ENCODE measurements at places on chromosomes 16 and 17. TPM values are rescaled to one million over a fixed set of nuclear protein-coding genes. Genes with fewer than 3 reads are reported as not detected.

The SLC43A2 gene
- total RNA-seq = 1.7 TPM

The GABARAP gene
- total RNA-seq = 146 TPM

The PPP1R27 gene
- total RNA-seq = not detected

GRCh38 chr17:51035431-51035830 is 85.2 kb downstream of the SPAG9 start:
- DNase-seq = no peak
- H3K27ac ChIP-seq = no peak overlapping the region
- peaks cover 24% of the 10 kb centered on the region for H3K36me3 ChIP-seq
- no peaks in the 10 kb centered on the region for H3K27me3 ChIP-seq

DNA sequence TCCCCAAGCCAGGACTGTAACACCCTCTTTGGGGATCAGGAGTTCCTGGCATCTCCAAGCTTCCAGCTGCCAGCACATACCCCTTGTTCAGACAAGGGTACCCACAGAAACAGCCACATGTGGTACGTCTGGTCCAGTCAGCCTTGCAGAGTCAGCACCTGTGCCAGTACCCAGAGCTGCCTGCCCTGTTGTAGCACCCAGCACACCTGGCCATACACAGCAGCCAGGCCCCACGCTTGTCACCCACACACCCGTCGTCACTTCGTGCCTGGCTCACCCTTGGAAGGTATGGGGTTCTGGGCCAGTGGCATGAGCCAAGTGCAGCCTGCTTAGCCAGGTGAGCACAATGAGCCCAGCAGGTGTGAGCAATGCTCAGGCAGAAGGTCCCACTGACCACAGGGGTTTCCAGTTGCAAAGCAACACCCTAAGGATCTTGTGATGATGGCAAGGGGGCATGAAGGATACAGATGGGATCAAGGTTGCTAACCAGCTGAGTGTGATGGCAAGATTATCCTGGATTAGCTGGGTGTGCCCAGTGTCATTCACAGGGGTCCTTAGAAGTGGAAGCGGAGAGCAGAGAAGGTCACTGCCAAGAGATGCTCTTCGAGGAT is 202.3 kb downstream of the CPPED1 start:
- no peak overlapping the region for H3K4me3 ChIP-seq
- no peak overlapping the region for H3K27ac ChIP-seq
- H3K36me3 ChIP-seq = no peaks in the 10 kb centered on the region
- no peak for DNase-seq

DNA sequence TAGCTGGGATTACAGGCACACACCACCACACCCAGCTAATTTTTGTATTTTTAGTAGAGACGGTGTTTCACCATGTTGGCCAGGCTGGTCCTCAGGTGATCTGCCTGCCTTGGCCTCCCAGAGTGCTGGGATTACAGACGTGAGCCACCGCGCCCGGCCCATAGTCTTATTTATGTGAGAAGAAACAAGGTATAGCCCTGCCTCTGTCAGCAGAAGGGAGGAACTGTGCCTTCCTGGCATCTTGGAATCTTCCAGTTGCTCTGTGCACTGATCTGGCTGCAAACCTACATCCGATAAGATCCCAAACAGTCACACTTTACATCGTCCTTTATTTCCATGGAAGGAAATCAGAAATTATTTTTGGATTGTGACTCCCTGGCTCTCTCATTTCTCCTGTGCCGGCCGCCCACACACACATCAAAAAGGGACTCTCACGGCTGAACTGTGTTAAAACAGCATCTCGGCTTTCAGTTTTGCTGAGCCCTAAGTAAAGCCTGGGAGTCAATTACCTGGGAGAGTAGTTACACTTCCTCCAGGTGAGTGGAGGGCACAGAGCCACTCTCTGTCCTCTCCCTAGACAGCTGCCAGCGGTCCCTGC is 23.3 kb downstream of the WIPI1 start:
- no peak for DNase-seq
- no peaks in the 10 kb centered on the region for H3K27me3 ChIP-seq
- peaks cover 45% of the 10 kb centered on the region for H3K4me1 ChIP-seq
- peaks cover 44% of the 10 kb centered on the region for H3K36me3 ChIP-seq

DNA sequence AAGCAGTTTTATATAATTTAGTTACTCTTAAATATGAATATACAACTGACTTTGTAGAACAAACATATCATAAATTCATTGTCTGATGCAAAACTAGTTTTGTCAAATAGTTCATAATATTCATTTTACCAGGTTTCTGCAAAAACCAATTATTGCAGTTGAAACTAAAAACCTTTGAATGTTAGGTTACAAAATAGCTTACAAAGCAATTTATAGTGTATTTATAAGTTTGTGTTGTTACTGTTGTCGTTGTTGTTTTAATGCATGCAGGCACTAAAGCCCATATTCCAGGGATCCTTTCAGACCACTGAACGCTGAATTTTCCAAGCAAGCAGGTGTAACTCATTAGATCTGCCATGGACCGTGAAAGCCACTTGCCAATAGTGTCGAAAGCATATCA is 427.6 kb downstream of the ZFHX3 start:
- H3K4me1 ChIP-seq = no peaks in the 10 kb centered on the region
- no peaks in the 10 kb centered on the region for H3K27me3 ChIP-seq
- H3K27ac ChIP-seq = no peak overlapping the region

- no peaks in the 10 kb centered on the region for H3K36me3 ChIP-seq
- H3K27ac ChIP-seq = no peak overlapping the region
- DNase-seq = no peak
These were observed 78.9 kb downstream of the IRX5 start for GRCh38 chr16:55009581-55009980.

All from activated T-helper 1 cell treated with anti-CD3 and anti-CD28 coated beads, Interleukin-12 subunit alpha, Interleukin-12 subunit beta, Interleukin-2, Interleukin-4 antibody, amounts not matched to agents 30 ng/mL and 10 ng/mL and 1 ng/mL, durations not matched to agents 14 hours and 24 hours and 36 hours (primary cell).